ENCODE measurements at places on chromosomes 16 and 17.

DNA sequence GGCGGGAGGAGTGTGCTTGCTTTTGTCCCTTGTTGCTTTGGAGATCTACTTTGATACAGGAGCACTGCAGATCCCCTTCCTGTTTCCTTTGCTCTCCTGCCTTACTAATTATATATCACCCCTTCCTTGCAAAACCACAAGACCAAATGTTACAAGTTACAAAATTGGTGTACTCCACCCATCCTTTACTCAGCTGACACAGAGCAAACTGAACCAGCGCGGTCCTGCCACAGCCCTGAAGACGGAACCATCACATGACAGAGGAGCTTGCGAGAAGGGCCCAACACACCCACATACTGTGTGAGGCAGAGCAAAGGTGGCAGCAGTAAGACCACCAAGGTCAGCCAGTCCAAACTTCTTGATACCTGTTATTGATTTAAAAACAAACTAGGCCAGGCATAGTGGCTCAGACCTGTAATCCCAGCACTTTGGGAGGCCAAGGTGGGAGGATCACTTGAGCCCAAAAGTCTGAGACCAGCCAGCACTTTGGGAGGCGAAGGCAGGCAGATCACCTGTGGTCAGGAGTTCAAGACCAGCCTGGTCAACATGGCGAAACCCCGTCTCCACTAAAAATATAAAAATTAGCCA lies 33.2 kb downstream of the CYTH1 start:
- peak; percentile 94 for DNase-seq

GRCh38 chr17:16371742-16372141 lies 9.1 kb upstream of the UBB start:
- DNase-seq = no peak

DNA sequence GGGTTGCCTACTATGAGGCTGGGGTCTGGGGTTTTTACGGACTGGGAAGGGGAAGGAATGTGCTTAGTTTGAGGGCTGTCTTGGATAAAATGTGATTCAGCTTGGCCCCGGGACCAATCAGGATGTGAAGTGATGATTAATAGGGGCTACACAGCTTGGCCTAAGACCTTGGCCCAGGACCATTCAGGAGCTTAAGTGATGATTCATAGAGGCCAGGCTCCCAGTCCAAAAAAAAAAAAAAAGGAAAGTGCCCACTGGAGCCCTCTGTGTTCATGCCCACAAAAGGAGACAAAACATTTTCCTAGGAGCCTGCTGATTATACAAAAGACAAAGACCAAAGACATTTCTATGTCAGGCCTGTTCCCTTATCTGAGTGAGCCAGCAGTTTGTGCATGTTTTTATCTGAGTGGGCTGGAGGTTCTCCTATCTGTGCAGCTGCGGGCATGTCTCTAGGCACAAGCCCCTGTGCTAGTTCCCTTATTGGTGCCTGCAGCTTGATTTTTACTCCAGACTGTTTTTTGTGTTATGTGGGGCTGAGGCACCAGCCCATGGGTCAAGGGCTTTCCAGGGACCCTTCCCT lies 898.2 kb upstream of the GOT2 start:
- no peak for DNase-seq

DNA sequence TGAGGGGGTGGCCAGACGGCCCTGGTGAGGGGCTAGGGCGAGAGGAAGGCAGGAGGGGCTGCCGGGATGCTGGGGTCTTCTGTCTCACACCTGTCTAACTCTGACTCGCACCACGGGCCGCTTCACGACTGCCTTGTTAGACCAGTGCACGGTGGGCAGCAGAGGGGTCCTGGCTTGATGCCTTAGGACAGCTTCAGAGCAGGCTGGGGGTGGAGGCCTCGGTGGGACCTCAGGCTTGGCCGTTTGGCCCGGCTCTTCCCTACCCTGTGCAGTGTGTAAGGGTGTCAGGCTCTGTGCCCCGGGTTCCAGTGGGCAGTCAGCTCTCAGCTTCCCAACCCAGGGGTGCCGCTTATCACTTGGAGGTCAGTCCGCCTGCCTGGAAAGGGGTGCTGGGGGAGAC lies 100.7 kb downstream of the OR1D5 start:
- DNase-seq = no peak

DNA sequence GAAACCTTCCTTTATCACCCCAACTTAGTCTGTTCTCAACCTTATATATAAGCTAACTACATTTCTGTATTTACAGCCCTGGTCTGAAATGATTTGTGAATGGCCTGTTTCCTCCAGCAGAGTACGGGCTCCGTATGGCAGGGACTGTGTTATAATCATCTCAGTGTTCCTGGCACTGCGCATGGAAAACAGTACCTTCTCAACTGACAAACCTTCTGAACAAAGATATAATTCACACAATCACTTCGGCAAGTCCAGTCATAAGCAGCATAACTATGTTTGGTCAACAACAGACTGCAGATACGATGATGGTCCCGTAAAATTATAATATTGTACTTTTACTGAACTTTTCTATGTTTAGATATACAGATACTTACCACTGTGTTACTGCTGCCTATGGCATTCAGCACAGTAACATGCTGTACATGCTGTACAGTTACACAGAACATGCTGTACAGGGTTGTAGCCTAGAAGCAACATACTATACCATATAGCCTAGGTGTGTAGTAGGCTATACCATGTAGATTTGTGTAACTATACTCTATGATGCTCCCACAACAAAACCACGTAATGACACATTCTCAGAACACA lies 30.0 kb downstream of the ANKFY1 start:
- DNase-seq = no peak

- peak; percentile 68 for DNase-seq
These were observed 458.0 kb upstream of the ASIC2 start for GRCh38 chr17:33750943-33751701.

DNA sequence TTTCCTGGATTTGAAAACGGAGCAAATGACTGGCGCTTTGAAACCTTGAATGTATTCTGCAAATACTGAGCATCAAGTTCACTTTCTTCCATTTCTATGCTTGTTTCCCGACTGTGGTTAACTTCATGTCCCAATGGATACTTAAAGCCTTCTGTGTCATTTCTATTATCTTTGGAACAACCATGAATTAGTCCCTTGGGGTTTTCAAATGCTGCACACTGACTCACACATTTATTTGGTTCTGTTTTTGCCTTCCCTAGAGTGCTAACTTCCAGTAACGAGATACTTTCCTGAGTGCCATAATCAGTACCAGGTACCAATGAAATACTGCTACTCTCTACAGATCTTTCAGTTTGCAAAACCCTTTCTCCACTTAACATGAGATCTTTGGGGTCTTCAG lies 32.3 kb downstream of the BRCA1 start:
- DNase-seq = no peak

DNA sequence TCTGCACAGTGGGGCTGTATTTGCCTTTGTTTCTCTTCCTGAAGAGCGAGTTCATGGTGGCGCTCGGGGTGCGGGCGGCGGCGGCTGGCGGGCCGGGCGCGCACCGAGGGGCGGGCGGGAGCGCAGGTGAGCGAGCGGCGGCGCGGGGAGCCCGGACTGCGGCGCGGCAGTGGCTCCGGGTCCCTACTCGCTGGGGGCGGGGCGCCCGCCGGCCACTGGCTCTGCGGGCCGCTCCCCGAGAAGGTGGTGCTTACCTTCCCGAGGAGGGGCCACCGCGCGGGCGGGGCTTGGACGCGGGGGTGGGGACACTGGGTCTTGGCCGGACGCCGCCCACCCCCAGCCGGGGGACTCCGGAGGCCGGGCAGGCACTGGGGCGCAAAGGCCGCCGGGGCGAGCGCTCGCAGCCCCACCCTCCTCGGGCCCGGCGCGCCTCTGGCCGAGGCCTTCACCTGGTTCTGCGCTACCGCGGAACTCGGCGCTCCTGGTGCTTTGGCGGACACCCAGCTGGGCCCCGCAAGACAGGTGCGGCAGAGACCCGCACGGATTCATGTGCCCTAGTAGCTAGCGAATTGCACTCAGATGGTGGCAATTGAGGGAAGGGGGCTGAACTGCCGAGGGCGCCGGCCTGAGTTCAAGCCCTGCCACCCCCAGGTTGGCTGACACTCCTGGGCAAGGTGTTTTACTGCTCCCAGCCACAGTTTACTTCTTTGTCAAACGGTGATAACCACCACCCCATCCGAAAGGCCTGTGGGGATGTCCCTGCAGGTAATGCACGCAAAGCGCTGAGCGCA lies at the start of gene PPL:
PPL (minus strand) TSS at position 158 of the 791 bp plus-strand sequence; CDS start at position 55, 103 bp downstream.
- no peak for DNase-seq

DNA sequence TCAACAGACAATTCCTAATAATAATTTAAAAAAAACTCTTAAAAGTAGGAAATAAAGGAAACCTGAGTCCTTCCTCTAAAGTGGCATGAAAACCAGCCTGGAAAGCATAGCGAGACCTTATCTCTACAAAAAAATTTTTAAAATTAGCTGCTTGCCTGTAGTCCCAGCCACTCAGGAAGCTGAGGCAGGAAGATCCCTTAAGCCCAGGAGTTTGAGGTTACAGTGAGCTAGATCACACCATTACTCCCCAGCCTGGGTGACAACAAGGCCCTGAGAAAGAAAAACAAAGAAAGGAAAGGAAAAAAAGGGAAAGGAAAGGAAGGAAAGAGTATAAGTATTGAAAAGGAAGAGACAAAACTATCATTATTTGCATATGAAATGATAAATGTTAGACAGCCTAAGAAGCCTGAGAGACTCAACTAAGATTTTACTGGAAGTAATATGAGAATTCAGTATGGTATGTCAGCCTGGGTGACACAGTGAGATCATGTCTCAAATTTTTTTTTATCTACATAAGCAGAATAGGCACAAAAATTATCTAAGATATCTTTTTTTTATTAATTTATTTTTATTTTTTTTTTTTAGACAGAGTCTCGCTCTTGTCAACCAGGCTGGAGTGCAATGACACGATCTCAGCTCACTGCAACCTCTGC lies 113.0 kb downstream of the GOSR1 start:
- DNase-seq = no peak

- DNase-seq = no peak
These were observed 27.2 kb upstream of the SHISA9 start for GRCh38 chr16:12874186-12874585.

- DNase-seq = no peak
These were observed 8.0 kb downstream of the CASKIN1 start for GRCh38 chr16:2188395-2188794.

GRCh38 chr17:81488276-81488860 lies 24.2 kb downstream of the ACTG1 start:
- DNase-seq = no peak

- DNase-seq = no peak
These were observed 13.9 kb downstream of the MPRIP start for GRCh38 chr17:17056156-17056539.

DNA sequence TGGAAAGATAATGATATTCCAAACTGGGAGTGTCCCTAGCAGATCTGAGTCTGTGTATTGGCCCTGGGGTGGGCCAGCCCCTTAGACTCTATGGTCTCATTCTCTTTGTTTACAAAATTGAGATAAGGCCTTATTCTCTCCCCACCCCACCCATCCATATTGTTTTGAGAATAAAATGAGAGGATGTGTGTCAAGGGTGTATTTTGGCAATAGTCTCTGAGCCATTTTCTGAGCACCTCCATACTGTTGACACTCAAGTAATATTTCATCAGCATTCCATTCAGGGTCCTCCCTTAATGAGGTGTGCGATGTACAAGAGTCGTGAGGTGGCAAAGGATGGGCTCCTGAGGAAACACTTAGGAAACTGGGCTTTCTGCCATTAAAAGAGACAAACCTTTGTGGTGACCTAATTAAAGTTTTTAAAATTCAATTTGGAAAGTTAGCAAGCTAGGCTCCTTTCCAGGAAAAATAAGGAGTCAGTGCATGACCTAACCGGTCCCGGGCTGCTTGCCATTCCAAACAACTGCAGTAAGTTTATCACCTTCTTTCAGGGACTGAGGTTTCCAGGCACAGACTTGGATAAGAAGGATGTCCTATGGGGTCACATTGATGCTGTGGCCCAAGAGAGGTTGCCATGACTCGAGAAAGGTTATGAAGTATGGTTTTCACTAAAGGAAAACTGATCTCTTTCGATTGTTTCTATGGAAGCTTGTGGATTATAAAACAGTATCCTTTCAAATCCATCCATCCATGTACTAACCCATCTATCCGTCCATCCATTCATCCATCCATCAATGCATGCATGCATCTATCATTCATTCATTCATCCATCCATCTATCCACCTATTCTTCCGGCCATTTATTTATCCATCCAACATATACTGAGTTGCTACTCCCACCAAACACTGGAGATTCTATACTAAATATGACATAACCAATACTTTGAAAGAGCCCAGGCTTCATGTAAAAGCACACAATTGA lies 443.3 kb downstream of the UTP18 start:
- DNase-seq = no peak

DNA sequence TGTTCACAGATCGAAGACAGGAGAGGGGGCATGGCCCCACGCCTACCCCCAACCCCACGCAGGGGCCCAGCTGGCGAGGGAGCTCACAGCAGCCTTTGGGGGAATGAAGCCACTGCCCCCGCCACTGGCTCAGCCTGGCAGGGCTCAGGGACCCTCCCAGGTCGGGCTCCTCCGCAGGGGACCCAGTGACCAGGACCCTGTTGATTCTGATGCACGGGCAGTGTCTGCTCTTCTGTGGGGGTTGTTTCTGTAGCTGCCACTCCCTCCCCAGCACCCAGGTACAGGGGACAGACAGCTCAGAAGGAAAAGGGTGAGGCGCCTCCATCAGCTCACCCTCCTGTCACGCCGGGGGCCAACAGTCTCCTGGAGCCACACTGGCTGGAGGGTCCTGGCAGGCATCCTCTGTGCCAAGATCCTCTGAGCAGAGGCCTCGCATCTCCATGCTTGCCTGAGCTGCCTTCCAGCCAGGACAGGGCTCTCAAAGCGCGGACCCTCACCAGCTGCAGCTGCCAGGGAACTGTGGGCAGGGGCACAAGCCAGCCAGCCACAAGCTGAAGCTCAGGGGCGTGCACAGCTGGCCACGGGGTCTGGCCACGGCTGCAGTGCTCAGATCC lies 49.1 kb downstream of the ZNF778 start:
- no peak for DNase-seq

GRCh38 chr16:69607674-69608073 lies 41.9 kb downstream of the NFAT5 start:
- no peak for DNase-seq

- DNase-seq = no peak
These were observed 87.0 kb upstream of the TBX2 start for GRCh38 chr17:61312406-61313295.

DNA sequence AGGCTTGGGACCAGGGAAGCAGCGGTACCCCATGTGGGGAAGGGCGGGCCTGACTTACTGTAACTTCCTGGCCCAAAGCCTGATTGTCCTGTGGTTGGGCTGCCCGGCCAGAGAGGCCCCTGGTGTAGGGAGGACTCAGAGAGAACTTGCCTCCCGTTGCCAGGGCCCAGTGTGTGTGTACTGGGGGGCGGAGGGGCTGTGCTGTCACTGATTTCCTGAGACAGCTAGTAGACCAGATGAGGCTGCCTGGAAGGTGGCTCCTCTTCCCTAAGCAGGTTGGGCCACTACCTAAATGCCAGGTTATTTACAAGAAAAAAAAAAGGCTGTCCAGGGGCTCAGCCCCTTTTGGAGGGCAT lies 16.7 kb downstream of the SOCS3 start:
- no peak for DNase-seq

- no peak for DNase-seq
These were observed 23.4 kb downstream of the DCAF7 start for GRCh38 chr17:63573634-63574033.

- no peak for DNase-seq
These were observed 7.3 kb downstream of the ABCA3 start for GRCh38 chr16:2333231-2333630.

- no peak for DNase-seq
These were observed 4.5 kb upstream of the TMEM235 start for GRCh38 chr17:78226759-78227454.

Measured in CD4-positive, alpha-beta T cell treated with Interleukin-4 for 4 hours (primary cell).